ENCODE measurements at places on chromosomes 3 and 15. TPM values are rescaled to one million over a fixed set of nuclear protein-coding genes. Genes with fewer than 3 reads are reported as not detected.

- no peaks in the 10 kb centered on the region for H3K27me3 ChIP-seq
- H3K4me3 ChIP-seq = no peak overlapping the region
- DNase-seq = no peak
- no peaks in the 10 kb centered on the region for H3K4me1 ChIP-seq
- H3K27ac ChIP-seq = no peak overlapping the region
Observed at GRCh38 chr3:42988566-42988965, 9.5 kb downstream of the GASK1A start.

DNA sequence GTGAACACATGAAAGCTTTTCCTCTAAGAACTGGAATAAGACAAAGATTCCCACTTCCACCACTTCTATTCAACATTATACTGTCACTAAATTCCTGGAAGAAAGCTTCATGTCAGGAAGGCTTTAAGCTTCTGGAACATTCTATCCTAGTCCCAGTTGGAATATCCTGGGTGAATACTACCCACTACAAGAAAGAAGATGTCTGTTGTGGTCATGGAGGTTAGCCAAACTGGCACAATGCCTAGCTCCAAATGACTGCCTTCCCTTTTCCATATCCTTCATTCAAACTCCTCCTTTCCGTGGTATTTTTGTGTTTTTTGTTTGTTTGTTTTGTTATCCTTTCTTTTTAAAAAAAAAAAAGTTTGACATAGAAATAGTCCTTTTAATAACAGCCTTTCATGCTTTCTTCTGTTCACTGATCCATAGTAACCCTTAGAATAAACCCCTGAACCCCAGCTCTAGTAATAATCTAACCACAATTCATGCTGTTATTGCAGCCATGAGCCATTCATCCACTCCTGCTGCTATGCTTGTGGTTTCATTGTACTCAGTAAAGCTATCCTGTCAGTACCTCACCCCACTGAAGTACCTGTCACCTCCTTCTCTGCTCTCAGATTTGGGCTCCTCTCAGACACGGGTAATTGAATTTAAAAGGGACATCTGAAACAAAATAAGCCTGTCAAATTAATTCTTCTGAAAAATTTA lies 447.5 kb downstream of the IGSF11 start:
- H3K36me3 ChIP-seq = no peaks in the 10 kb centered on the region
- no peak for DNase-seq
- no peaks in the 10 kb centered on the region for H3K4me1 ChIP-seq
- H3K27ac ChIP-seq = no peak overlapping the region
- H3K27me3 ChIP-seq = no peaks in the 10 kb centered on the region

GRCh38 chr3:137524751-137525150 lies 239.4 kb upstream of the SOX14 start:
- no peak overlapping the region for H3K4me3 ChIP-seq
- no peak for DNase-seq
- H3K27ac ChIP-seq = no peak overlapping the region
- no peaks in the 10 kb centered on the region for H3K4me1 ChIP-seq
- no peaks in the 10 kb centered on the region for H3K36me3 ChIP-seq

PDZRN3 gene
- total RNA-seq = 18.3 TPM

DNA sequence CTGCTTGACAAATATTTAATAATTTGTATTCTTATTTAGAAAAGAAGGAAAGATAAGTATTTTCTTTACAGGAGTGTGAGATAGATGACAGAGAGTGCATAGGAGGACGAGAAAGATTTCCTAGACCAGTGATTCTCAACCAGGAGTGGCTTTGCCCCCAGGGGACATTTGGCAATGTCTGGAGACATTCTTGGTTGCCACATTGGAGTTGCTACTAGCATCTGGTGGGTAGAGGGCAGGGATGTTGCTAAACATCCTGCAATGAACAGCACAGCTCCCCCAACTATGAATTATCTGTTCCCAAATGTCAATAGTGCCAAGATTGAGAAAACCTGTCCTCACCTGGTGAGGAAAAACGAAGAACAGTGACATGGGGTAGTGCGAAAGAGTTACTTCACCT lies 30.8 kb upstream of the MINAR1 start:
- H3K4me1 ChIP-seq = no peaks in the 10 kb centered on the region
- no peak for DNase-seq
- H3K27ac ChIP-seq = no peak overlapping the region
- no peaks in the 10 kb centered on the region for H3K36me3 ChIP-seq

DNA sequence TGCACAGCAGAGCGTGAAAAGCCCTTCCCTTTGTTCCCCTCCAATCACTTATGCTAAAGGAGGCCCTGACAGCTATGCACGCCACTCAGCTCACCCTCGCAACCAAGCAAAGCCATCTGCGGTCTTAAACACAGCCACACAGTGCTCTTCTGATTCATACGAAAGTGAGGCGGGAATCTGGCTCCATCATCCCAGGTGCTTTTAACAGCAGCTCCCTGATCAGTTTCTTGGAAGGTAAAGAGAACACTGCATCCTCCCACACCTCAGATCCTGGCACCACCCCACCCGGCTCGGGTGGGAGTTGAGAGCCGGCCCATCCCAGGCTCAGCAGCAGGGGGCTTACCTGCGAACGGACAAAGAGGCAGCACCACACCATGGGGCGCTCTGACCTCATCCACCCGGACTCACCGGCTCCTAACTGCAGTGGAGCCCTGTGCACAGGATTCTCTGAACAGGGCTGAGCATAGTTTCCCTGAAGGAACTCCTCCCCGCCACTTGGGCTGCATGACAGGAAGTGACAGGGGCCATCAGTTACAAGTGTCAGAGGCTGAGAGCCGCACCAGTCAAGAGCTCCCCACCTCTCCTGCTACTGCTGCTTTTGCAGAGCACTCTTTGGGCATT lies 114.3 kb upstream of the ARHGEF3 start:
- no peaks in the 10 kb centered on the region for H3K36me3 ChIP-seq
- no peak for DNase-seq
- H3K4me1 ChIP-seq = no peaks in the 10 kb centered on the region
- H3K27ac ChIP-seq = no peak overlapping the region
- H3K27me3 ChIP-seq = peaks cover 5% of the 10 kb centered on the region

GRCh38 chr3:106036696-106037095 lies 167.9 kb upstream of the CBLB start:
- no peaks in the 10 kb centered on the region for H3K36me3 ChIP-seq
- no peak for DNase-seq
- no peak overlapping the region for H3K27ac ChIP-seq

CACNA2D2 gene
- total RNA-seq = not detected

GRCh38 chr3:9068051-9068450 lies 104.8 kb upstream of the RAD18 start:
- DNase-seq = no peak
- H3K36me3 ChIP-seq = no peaks in the 10 kb centered on the region
- H3K27me3 ChIP-seq = peaks cover 7% of the 10 kb centered on the region
- no peak overlapping the region for H3K27ac ChIP-seq
- no peaks in the 10 kb centered on the region for H3K4me1 ChIP-seq

TICRR gene
- total RNA-seq = 0.88 TPM

DNA sequence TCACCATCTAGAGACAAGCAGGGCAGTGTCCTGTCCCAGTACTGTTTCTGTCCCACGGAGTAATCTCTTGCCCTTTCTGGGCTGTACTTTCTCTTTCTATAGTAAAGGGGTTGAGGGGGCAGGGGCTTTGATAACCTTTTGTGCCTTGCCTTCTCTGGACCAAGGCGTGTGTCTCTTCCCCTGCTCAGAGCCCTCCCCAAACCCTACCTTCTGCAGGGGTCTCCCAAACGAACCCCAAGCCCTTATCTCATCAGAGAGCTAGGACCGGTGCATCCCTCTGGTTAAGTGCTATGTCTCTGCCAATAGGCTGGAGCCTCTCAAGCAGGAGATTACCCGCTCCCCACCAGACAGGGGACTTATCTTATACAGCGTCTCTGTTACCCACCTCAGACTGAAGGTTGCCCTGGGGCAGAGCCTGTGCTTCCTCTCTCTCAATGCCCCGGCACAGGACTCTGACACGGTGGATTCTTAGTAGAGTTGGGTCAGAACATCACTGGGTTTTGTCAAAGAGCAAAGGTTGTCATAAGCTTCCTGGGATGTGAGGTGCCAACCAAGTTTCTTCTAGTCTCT lies 2.9 kb downstream of the PLEKHO2 start:
- H3K4me3 ChIP-seq = peak overlapping the region; percentile 58
- H3K4me1 ChIP-seq = peaks cover 39% of the 10 kb centered on the region
- H3K36me3 ChIP-seq = peaks cover 10% of the 10 kb centered on the region
- H3K27ac ChIP-seq = peak overlapping the region; percentile 53
- no peaks in the 10 kb centered on the region for H3K27me3 ChIP-seq

DNA sequence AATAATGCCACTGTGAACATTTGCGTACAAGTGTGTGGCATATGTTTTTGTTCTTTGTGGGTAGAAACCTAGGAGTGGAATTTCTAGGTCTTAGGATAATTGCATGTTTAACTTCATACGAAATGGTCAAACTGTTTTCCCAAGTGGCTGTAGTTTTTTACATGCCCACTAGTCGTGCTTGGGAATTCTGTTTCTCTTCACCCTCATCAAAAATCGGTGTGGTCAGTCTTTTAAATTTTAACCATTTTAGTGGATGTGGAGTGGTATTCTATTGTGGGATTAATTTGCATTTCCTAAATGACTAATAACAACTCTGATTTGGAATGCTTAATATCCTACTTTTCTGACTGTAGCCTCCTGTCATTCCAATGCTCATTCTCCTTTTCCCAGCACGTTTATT lies 27.6 kb downstream of the ZFAND6 start:
- H3K27me3 ChIP-seq = no peaks in the 10 kb centered on the region
- DNase-seq = no peak
- H3K4me3 ChIP-seq = no peak overlapping the region

DNA sequence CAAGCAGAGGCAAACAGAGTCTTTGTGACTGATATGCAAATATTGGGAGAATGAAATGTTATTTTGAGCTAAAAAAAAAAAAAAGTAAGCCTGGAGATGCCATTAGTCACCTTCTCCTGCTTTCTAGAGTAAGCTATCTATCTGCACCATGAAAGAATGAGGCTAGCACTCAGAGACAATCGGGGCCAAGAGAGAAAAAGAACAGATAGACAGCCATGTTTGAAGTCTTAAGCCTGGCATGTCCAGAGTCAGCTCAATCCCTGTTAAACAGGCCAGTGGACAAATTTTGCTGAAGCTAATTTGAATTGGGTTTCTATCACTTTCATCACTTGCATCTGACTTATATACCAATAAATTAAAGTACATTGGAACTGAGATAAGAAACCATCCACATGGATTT lies 204.4 kb downstream of the SLC9A9 start:
- no peaks in the 10 kb centered on the region for H3K4me1 ChIP-seq
- no peak overlapping the region for H3K4me3 ChIP-seq
- no peaks in the 10 kb centered on the region for H3K27me3 ChIP-seq

- DNase-seq = no peak
- peaks cover 7% of the 10 kb centered on the region for H3K27me3 ChIP-seq
- H3K27ac ChIP-seq = peak overlapping the region; percentile 18
- peak overlapping the region; percentile 68 for H3K4me3 ChIP-seq
- H3K36me3 ChIP-seq = no peaks in the 10 kb centered on the region
Observed at GRCh38 chr3:187318819-187319616, 27.5 kb upstream of the MASP1 start.

DNA sequence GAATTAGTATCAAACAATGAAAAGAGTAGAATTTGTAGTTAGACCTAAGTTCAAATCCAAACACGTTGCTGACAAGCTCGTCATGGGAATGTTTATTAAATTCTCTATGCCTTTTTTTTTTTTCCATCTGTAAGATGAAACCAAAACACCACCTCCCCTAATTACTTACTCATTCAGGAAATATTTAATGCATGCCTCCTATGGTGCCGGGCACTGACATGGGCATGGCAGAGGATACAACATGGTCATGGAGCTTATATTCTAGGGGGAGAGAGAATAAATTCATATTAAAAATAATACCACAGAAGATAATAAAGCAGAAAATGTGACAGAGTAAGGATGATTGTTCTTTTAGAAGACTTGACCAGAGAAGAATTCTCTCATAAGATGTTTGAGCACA lies 215.8 kb downstream of the RYR3 start:
- H3K36me3 ChIP-seq = no peaks in the 10 kb centered on the region
- no peak for DNase-seq
- no peak overlapping the region for H3K27ac ChIP-seq
- no peaks in the 10 kb centered on the region for H3K27me3 ChIP-seq
- no peak overlapping the region for H3K4me3 ChIP-seq
